ENCODE measurements at places on chromosomes 6 and 20.

DNA sequence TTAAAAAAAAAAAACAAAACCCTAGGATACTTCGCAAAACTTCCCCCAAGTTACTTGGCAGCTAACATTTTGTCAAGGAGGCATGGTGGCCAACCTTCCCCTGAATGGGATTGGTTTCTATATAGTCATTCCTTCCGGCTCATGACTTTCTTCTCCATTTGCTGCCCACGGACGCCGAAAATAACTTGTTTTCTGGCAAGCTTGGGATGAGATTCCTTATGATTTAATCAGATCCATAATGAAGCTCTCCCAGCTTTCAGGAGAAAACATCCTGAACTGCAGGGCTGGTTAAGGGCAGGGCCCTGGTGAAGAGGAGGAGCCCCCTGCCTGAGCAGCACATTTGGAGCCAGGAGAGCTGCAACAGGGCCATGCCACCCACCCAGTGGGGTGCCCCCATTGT, 49.9 kb downstream of the PPP1R16B start:
- DNase-seq = no peak

GRCh38 chr6:16338577-16339264, 100.3 kb downstream of the GMPR start:
- DNase-seq = no peak

DNA sequence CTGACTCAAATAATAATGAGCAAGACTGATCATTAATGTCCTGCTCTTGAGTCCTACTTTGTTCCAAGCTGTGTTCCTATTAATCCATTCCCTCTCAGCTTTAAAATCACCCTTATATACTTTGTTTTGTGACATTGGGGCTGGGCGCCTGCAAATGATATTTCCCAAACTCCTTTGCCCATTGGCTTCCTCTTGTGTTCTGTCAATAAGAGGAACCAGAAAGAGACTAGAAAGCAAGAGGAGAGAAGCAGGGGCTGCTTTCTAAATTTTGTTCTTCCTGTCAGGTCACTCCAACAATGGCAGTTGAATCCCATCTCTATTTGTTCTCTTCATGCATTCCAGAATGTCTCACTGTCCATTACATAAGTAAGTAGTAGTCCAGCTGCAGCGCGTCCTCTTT, 21.6 kb upstream of the TRIM27 start:
- no peak for DNase-seq

GRCh38 chr6:43276577-43277305, 21.3 kb upstream of the SLC22A7 start:
- no peak for DNase-seq

- no peak for DNase-seq
These were observed 81.0 kb downstream of the MYB start for GRCh38 chr6:135261872-135262725.
